HT1080 (cell line): ENCODE measurements at places on chromosomes 1 and 21.

DNA sequence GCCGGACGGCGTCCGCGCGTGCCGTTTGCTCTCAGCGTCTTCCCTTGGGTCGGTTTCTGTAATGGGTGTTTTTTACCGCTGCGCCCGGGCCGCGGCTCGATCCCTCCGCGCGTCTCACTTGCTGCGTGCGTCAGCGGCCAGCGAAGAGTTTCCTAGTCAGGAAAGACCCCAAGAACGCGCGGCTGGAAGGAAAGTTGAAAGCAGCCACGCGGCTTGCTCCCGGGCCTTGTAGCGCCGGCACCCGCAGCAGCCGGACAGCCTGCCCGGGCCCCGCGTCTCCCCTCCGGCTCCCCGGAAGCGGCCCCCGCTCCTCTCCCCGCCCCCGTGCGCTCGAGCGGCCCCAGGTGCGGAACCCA, 159.8 kb downstream of the RUNX1 start:
- peak; percentile 59 for DNase-seq

GRCh38 chr1:19366599-19367536, 54.7 kb downstream of the SLC66A1 start:
- DNase-seq, result no peak

DNA sequence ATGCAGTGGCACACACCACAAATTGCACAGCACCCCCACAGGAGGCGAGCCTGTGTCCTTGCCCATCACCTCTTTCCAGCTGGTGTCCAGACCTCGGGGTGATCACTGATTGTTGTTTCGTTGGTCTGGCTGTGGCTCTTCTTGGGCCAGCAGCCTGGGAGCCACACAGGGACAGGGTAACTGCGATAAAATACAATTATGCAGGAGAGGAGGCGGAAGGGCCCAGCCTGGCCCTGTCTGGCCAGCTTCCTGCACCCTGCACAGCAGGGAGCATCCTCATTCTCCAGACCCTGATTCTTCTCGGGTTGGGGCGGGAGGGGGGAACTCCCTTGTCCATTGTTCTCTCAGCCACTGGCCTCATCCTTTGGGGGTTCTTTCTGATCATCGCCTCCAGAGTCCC, 83.6 kb downstream of the ADARB1 start:
- DNase-seq, result no peak

- DNase-seq, result no peak
These were observed 506 bp upstream of the SRP9 start for GRCh38 chr1:225777058-225777582.

GRCh38 chr1:54593571-54594160, 29.7 kb downstream of the FAM151A start:
- no peak for DNase-seq

DNA sequence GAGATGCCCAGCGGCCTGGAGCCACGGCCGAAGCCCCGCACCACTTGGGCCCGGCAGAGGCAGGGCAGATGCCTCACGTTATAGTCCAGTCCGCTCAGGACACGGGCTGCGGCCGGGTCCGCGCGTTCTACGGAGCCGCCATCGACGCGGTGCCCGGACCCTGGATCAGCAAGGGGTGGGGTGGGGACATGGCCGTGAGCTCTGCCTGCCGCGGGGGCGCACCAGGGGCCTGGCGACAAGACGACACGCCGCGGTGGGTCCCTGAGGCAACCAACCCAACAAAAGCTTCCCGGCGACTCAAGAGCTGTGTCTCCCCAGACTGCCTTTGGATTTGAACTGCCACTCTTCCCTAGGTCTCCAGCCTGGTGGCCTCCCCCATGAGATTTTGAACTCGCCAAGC, 211.4 kb upstream of the GREM2 start:
- no peak for DNase-seq

GRCh38 chr21:38807441-38807871, 1.7 kb downstream of the ETS2 start:
- no peak for DNase-seq

DNA sequence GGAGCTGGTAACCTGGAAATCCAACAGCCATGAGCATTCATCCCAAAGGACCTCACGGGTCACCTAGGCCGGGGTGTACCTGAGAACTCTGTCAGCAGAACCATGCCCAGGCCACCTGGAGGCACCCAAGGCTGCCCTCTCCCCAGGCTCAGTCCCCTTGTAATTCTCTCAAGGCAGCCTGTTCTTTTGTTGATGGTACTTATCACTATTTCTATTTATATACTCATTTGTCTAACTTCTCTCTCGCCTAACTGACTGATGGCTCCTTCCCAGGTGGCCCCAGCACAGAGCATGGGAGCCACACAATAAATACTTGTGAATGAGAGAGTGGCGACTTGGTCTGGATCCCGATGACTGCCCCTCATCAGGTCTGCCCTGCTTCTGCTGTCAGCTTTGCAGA, 16.7 kb downstream of the CASP9 start:
- DNase-seq, result no peak

DNA sequence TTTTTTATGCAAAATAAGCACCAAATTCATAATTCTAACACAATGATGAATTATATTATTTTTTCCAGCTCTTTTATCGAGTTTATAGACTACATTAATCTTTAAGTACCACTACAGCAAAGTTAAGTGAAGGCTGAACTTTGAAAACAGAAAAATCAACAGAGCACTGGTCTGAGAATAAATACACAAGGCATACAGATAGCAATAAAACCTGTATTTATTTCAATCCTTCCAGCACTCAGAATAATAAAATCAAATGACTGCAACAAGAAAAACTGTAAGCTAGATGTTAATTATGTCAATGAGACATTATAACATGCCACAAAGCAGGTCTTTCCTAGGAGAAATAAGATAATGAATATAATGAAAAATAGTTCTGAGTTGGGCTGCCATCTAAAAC, 24.5 kb downstream of the NUCKS1 start:
- no peak for DNase-seq

GRCh38 chr1:218546314-218546713, 201.2 kb downstream of the TGFB2 start:
- DNase-seq, result peak; percentile 20

- peak; percentile 52 for DNase-seq
These were observed 26.5 kb upstream of the PLA2G2C start for GRCh38 chr1:20212685-20213331.

DNA sequence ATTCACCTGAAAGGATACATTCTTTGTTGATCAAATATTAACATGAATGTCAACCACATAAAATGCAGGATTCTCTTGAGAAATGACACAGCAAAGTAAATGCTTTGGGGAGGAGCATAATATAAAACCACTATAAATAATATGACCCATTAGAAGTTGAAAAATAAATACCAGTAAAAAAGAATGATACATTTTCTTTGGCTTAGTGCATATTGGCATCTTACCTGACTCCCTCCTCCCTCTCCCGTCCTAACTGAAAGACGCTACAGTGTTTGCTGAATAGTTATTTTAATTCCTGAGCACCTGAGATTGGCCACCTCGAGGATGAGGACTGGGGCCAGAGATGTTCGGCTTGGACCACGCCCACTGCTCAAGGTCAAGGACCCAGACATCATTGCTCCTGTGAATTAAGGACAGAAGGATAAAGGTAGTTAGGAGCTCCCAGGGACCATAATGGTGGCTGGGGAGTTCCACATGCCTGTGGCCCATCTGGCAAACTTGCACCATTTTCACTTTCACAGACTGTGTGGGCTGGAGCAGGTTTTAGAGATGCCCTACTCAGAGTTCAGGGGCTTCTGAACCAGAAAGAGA, 16.4 kb upstream of the CPLANE2 start:
- no peak for DNase-seq

DNA sequence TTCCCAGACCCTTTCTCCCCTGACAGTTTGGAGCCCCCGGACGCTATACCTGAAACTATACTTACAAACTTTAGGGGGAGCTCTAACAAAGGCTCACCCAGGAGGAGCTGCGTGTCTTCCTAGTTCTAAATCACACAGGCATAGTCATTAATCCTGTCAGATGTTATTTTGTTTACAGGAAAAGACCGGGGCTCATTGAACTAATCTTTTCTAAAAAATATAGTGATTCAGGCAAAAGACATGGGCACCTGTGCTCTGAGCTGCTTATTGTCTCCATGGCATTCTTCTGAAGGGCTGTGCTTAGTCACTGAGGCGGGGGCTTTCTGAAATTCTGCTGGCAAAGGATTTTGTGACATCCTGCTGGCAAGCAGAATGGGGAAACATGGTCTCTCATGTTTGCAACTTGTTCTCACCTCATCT, 1577.0 kb downstream of the NCAM2 start:
- DNase-seq, result peak; percentile 72

DNA sequence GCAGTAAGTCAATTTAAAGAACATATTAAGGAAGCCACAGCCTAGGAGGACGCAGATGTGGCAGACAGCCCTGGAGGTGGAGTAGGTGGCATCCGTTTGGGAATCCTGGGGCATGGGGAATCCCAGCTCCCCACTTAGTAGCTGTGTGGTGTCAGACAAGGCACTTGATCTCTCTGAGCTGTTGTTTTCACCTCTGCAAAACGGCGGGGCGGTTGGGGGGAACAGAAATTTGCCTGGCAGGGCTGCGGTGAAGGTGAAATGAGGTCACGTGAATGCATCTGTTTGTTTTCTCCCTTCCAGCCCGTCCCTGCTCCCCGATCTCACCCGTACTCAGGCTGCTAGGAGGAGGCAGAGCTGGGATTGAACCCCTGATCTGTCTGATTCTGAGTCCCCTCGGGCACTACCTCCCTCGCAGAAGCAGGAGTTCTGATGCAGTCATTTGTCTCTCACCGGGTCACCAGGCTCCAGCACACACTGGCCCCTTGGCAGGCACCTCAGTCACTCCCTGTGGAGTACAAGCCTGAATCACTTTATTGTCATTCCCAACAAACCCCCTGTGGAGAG, 2.2 kb upstream of the LAPTM5 start:
- no peak for DNase-seq

DNA sequence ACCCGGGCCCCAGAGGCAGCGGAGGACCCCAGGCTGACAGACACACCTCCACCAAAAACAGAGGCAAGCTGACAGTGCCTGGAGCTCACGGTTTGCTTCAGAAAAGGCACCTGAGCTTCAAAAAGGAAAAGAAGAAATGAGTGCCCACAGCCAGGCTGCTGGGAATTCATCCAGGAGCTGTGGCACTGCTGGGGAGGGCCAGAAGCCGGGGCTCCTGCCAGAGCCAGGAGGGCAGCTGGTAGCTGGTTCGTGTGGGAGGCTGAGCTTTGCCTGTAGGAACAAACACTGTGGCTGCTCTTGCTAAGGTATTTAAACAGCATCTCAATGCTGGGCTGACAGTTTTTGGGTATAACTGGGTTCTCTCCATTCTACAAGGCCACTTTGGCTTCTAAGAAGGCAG, 19.5 kb downstream of the KCNJ6 start:
- DNase-seq, result no peak

GRCh38 chr1:153364766-153365666, 7.4 kb downstream of the S100A9 start:
- no peak for DNase-seq

DNA sequence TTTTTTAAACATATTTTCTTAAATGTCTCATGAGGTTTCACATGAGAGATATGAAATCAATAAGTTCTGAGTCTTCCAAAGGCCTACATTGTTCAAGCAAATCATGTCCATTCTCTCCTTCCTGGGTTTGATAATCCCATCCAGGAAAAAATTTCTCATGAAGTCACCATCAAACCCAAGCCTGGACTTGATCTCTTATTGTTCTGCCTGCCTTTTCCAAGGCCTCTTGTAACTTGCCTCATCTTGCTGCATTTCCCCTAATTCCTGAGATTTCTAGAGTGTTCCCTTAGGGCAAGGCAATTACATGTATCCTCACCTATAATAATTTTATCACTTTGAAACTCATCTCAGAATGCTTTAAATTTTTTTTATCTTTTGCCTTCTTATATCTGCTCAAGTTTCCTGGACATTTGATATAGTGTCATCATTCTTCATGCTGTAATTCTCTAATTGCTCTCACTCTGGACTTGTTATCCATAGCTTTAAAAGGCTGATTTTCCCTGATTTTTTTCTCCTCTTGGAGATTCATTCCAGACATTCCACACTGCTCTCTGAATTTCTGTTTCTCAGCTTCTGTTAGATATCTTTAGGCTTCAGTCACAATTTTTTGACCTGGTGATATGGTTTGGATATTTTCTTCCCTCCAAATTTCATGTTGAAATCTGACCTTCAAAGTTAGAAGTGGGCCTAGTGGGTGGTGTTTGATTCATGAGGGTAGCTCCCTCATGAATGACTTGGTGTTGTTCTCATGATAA, 126.4 kb downstream of the LRRC7 start:
- no peak for DNase-seq

DNA sequence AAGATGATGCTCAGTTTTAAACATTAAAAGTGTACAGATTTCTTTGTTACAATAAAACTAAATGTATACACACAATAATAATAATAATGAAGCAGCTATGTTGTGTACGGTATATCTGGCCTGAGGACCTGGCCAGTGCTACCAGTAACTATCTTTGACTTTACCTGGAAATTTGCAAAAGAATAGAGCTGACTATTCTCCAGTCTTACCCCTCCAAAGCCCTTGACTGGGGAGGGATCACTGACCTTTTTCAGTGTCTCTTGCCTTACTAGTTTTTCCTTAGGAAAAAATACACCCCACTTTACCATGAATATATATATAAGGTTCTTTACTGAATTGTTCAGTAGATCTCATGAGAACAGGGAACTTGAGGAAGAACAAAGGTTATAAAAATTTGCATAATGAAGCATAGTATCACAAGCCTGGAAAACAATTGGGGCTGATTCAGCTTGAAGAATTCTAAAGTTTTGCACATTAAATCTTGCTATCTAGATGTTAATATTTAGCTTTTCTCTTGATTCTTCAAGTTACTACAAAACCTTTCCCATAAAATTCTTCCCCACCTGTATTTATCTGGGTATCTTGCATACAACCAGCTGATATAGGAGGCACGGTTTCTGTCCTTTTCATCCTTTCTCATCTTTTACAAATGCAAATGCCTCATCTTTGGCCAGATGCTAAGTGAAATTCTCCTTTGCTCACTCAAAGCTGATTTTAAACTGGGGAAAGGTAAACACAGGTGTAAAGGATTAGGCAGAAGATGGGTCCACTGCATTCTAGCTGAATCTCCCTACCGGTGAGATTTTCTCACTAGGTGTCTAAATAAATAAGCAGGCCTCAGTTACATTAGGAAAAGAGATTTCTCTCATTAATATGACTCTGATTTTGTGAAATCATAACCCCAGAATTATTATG, 25.0 kb upstream of the SLAMF1 start:
- DNase-seq, result no peak

- DNase-seq, result peak; percentile 63
These were observed 45.1 kb downstream of the TMEM53 start for GRCh38 chr1:44628962-44629756.

- no peak for DNase-seq
These were observed 20.0 kb upstream of the KCNH1 start for GRCh38 chr1:211153932-211154331.

DNA sequence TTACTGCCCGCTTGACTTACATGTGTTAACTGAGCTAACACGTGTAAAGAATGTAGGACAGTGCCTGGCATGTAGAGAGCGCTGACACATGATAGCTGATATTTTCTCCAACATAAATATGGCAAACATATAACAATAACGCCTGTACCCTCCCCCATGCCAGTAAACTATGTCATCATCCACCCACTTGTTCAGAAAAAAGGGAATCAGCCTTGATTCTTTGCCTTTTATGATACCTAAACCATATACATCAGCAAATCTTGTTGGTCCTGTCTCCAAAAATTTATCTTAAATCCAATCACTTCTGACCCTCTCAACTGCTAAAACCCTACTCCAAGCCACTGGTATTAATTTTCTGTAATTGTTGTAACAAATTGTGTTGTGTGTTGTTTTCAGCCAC, 1.1 kb upstream of the ZNF692 start:
- no peak for DNase-seq
